ENCODE measurements at places on chromosomes 6 and 20. TPM values are rescaled to one million over a fixed set of nuclear protein-coding genes. Genes with fewer than 3 reads are reported as not detected.

TNF gene
- 28.2 TPM for total RNA-seq

WFDC10B gene
- not detected for total RNA-seq

CCM2L gene
- total RNA-seq: not detected

MEP1A gene
- total RNA-seq: not detected

PI3 gene
- total RNA-seq: not detected

AKIRIN2 gene
- total RNA-seq: 68.6 TPM

HLA-DRA gene
- total RNA-seq: 24.3 TPM

GSTA1 gene
- not detected for total RNA-seq

AVP gene
- total RNA-seq: not detected

PRDM13 gene
- total RNA-seq: not detected

RBM38 gene
- 76.0 TPM for total RNA-seq

FYN gene
- total RNA-seq: 664 TPM

DEF6 gene
- total RNA-seq: 231 TPM

GPLD1 gene
- 1.4 TPM for total RNA-seq

GATA5 gene
- total RNA-seq: not detected

ARFGEF3 gene
- total RNA-seq: not detected

TPBG gene
- 1.00 TPM for total RNA-seq

C6orf163 gene
- 5.7 TPM for total RNA-seq
